ENCODE measurements at places on chromosomes 5 and 9.

- DNase-seq, result no peak
Observed at GRCh38 chr5:122921826-122922225, 76.4 kb downstream of the SNX24 start.

- no peak for DNase-seq
Observed at GRCh38 chr5:83265318-83265717, 188.0 kb downstream of the XRCC4 start.

DNA sequence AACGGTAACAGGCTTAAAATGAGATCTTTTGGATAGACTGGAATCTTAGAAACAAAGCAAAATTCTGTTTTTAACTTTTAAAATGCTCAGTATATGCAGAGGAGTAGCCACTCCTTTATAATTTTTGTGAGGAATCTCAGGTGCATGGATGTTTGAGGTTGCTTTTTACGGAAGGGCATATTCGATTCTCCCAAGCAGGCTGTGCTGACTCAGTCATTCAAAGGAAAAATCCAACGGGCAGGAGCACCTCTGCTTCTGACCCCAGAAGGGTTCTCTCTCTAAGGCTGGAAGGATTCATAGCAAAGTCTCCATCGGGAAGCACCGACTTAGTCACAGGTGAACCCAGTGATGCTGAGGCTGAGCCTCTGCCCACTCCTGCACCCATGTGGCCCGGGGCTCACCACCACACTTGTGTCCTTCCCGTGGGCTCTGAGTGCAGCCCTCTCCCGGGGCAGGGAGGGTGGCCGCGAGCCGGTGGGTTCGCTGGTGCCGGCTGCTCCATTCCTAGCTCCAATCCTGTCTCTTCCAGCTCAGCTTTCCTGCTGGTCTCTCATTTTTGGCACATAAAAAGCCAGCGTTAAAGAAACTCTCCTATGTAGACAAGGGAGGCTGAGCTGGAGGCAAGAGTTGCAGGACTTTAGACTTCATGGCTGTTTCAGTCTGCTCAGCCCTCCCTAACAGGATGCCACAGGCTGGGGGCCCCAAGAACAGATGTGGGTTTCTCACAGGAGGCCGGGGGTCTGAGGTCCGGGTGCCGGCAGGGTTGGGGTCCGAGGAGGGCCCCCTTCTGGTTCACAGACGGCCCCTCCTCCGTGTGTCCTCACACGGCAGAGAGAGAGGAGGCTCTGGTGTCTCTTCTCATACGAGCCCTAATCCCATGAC lies 135.6 kb upstream of the LPCAT1 start:
- no peak for DNase-seq

GRCh38 chr5:119031011-119031886 lies 39.6 kb upstream of the DMXL1 start:
- DNase-seq, result no peak

- no peak for DNase-seq
Observed at GRCh38 chr5:42506662-42507061, 83.4 kb downstream of the GHR start.

DNA sequence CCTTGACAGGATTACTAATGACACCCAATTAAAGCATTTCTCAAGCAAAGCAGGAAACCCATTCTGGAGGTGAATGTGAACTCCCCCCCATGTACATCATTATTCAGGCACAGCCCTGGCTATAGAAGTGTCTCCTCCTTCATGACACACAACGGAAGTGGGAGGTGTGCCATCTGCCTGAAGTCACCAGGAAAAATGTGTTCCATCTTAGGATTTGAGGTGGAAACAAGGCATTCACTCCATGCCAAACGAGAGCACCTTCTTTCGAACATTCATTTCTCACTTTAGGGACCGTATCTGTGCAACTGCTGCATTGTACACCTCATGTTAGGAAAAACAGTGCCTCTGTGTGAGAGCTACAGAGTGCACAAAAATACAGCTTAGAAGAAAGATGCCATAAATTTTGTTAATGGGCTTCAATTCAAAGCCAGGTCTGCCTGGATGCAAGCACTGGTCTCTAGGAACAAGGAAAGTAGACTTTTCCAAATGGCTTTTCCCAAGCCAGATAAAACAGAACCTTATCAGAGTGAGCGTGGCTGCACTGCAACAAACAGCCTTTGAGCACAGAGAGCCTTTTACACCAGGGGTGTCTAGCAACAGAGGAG lies 19.4 kb downstream of the GOLM1 start:
- no peak for DNase-seq

DNA sequence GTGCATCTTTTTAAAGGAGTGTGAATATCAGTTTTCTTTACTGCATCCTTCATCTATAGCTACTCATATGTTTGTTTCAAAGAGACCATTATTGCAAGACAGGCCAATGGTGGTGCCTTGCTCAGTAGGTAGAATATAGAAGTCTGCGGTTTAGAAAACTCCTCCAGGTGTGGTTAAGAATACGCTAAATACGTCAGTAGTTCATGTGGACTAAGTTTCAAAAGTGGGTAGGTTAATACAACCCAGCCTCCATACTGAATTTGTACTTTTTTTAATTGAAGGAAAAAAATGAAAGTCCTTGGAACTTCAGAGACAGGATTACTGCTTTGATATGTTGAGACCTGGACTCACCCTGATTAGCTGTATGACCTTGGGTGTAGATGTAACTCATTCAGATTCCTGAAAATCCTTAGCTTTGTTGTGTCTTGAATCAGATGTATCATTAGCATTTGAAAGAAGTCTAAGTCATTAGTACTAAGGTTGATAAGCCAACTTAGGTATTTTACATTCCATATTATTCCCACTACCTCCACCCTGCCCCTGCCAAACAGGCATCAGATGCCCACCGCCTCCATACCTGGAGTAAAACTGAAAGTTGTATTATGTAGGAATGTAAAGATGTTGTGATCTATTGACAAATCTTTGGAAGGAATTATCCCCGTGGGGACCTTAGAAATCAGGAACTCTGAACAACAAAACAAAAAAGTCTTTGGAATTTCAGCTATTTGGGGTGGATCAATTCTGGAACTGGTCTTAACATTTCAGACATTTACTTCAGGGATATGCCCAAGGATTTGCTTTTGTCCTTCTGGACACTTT lies 6.1 kb downstream of the BASP1 start:
- no peak for DNase-seq

GRCh38 chr5:14008819-14009311 lies 64.4 kb upstream of the DNAH5 start:
- DNase-seq, result no peak

GRCh38 chr9:71637926-71638325 lies 130.4 kb downstream of the CEMIP2 start:
- DNase-seq, result no peak

DNA sequence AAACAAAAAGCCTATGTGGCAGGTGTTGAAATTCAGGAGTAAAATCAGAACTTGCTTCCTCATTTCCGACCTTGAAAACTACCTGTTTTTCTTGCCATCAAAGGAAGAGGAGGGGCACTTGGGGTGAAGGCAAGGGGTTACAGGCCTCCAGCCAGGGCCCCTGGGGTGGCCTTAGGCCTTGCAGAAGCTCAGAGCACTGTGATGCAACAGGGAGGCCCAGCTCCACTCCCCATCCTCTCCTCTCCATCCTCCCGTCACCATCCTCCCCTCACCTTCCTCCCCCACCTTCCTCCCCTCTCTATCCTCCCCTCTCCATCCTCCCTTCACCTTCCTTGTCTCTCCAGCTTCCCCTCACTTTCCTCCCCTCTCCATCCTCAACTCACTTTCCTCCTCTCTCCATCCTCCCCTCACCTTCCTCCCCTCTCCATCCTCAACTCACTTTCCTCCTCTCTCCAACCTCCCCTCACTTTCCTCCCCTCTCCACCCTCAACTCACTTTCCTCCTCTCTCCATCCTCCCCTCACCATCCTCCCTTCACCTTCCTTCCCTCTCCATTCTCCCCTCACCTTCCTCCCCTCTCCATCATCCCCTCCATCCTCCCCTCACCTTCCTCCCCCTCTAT lies 111.6 kb downstream of the WNK2 start:
- no peak for DNase-seq

DNA sequence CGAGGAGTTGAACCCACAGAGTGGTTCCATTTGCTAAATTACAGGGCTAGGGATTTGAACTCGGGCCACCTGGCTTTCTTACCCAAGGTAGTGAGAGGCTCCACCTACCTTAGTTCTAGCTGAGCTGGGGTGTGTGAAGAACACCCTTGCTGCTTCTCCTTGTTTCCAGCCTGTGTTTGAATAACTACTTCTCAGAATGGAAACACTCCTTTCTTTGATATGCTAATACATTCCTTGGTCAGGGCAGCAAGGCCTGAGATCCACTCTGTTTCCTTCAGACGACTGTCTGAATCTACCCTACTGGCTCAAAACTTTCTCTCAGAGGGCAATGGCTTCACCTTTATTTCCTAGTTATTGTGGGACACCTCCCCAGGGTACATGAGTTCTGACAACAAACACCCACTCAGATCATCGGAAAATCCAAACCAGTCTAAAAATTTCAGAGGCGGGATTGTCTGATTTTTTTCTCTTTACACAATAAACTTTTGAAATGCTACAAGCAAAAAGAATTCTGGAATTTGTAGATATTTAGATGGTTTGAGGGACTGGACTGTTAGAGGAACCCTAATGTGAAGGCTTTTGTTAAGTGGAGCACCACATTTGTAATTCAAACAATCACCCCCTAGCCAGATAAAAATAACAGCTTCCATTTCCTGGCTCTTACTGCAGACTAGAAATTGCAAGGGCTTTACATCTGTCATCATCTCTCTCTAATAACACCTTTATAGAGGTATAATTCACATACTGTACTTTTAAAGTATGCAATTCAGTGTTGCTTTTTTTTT lies 4.0 kb upstream of the ATP6V1G1 start:
- DNase-seq, result no peak

- no peak for DNase-seq
Observed at GRCh38 chr5:106766916-106767315, 903.8 kb downstream of the EFNA5 start.

- no peak for DNase-seq
Observed at GRCh38 chr9:80518441-80518840, 946.7 kb downstream of the TLE4 start.

GRCh38 chr5:21642312-21642711 lies 1210.8 kb downstream of the CDH12 start:
- DNase-seq, result no peak

GRCh38 chr9:12689233-12689632 lies 4.0 kb upstream of the TYRP1 start:
- DNase-seq, result no peak

- no peak for DNase-seq
Observed at GRCh38 chr9:132578367-132578932, 4.0 kb upstream of the BARHL1 start.

DNA sequence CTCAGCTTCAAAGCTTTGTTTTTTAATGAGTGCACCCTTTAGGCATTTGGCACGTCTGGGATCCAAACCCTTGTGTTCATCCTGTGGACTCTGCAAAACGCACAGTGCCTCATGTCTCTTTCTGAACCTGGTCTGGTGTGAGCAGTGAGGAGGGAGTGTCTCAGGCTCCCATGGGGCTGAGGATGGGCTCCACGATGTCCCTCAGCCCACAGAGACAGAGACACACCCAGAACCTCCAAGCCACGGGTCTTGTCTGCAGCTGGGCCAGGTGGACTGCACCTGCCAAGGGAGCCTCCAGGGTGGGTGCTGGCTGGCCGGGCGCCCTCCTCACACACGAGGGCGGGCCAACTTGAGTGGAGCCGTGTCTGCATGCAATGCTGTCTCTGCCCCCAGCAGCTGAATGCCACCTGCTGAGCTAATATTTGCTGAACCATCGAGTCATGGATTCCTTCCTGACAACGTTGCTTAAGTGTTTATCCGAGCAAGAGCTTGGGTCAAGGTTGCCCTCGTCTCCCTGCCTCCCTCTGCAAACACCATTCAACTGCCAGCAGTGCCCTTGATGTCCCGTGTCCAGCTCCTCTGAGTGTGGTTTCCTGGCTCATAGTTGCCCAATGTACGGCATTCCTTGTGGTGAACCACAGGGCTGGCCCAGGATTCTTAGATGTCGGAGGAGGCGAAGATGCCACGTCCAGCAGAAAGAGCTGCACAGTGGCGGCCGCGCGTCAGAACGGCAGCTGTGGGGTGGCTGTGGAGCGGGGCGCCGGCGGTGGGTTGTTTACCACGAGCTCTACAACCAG lies 31.4 kb upstream of the LPCAT1 start:
- DNase-seq, result no peak

DNA sequence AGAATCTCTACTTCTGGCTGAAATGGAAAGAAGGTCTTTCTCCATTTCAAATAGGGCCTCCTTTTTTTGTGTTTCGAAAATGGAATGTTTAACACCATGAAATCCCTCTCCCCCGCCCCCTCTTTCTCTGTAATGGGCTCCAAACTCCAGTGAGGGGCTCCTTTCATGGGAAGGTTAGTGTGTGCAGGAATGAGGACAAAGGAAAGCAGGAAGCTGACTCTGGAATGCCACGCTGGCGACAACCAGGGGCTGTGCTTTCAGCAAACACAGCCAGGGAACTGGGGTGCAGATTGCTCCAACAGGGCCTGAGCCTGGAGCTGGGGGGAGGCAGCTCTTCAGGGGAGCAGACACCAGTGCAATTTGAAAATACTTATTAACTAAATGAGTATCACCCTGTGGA lies 82.8 kb downstream of the CRB2 start:
- DNase-seq, result no peak

GRCh38 chr5:126808521-126808988 lies 31.6 kb downstream of the LMNB1 start:
- no peak for DNase-seq

DNA sequence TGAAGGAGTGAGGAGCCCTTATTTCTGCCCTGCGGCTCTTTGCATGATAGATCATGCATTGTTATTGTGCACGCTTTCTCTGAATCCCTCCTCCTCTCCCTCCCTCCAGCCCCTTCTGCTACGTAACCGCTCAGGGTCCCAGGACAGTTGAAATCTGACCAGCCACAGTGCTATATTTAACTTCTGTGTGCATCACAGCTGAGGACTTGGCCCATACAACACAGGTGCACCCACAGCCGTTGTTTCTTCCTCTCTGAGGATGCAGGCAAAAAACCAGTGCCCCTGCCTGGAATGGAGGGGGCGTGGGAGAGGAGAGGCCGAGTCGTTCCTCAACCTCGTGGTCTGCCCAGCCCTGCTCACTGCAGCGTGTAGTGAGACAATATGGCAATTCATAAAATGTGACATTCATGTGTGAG lies 335.6 kb upstream of the CLINT1 start:
- no peak for DNase-seq

GRCh38 chr9:128151309-128152132 lies 2.3 kb downstream of the LCN2 start:
- DNase-seq, result no peak

- no peak for DNase-seq
Observed at GRCh38 chr5:134550271-134551214, 25.1 kb downstream of the JADE2 start.
